ENCODE measurements at places on chromosomes 16 and 17.

DNA sequence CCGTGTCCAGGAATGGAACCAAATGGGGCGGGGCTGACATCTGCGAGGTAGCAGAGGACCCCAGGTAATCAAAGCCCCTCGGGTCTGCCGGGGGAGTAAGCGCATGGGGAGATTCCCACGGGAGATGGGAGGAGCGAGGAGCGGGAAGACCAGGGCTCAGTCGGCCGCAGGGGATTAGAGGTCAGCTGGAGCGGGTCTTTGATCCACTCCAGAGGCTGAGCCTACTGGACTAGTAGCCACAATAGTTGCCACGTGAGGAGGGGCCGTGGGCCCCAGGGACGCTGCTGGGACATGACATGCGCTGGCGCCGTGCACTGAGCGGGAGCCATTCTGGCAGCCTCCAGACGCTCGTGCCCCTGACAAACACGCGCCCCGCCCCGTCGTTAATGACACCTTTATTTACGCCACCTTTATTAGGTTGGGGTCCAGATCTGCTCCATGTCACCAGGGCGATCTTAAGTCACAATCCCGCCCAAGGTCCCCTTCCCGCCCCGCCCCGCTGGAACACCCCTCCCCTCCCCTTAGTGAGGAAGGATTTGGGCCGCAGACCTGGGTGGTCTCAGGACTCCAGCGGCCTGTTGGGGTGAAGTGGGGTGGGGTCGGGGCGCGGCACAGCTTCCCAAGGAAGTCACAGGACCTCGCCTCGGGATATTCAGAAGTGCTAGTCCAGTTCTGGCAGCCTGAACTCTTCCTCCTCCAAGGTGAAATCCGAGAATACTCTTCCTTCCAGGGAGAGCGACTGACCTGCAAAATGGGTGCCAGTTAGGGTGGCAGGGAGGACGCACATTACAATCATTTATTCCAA is 15.0 kb downstream of the PPY start:
- DNase-seq: no peak

DNA sequence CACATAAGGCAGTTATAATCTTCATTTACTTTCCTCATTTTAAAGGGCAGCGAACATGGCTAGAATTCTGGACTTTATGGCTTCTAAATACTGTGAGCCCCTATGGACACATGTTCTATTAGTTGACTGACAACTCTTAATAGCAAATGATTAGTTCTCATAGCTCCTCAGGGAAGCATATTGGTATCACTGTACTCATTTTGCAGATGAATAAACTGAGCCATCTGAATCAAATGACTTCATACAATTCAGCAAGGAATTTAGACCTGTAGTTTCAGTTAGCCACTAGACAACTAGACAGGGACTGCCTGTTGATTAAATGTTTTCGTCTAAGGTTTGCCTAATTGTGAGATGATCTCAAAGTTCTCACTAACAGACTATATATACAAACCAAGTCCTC is 9.7 kb downstream of the TOB1 start:
- DNase-seq: no peak

DNA sequence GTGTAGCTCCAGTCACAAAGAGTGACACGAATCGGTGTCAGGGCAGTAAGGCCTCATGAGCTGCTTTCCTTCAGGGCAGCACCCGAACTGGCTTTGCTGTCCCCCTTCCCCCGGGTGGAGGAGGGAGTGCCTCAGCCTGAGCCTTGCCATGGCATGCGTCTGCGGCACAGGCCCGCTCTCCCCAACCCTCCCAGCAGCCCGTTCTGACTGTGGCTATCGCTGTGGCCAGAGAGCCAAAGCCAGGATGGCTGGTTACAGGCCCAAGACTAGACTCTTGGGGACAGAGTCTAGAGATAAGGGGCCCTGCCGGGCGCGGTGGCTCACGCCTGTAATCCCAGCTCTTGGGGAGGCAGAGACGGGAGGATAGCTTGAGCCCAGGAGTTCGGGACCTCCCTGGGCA is 25.9 kb downstream of the CLUH start:
- DNase-seq: peak; percentile 1

DNA sequence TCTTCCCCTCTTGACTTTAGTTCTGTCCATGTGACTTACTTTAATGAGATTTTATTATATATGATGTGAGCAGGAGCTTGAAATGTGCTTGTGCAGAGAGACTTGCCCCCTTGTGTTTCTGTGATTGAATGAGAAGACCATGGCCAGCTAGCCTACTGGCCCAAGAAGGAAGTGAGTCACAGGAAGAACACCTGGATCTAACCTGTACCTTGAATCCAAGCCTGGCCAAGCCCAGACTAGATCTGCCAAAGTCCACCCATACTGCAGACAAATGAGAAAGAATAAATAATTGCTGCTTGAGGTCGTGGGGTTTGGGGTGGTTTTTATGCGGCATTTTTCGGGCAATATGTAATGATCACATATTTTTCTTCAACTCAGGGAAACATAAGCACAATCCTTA is 9.6 kb downstream of the ABCA10 start:
- no peak for DNase-seq

- DNase-seq: no peak
These were observed 216.4 kb downstream of the GSG1L start for GRCh38 chr16:27847030-27847550.

DNA sequence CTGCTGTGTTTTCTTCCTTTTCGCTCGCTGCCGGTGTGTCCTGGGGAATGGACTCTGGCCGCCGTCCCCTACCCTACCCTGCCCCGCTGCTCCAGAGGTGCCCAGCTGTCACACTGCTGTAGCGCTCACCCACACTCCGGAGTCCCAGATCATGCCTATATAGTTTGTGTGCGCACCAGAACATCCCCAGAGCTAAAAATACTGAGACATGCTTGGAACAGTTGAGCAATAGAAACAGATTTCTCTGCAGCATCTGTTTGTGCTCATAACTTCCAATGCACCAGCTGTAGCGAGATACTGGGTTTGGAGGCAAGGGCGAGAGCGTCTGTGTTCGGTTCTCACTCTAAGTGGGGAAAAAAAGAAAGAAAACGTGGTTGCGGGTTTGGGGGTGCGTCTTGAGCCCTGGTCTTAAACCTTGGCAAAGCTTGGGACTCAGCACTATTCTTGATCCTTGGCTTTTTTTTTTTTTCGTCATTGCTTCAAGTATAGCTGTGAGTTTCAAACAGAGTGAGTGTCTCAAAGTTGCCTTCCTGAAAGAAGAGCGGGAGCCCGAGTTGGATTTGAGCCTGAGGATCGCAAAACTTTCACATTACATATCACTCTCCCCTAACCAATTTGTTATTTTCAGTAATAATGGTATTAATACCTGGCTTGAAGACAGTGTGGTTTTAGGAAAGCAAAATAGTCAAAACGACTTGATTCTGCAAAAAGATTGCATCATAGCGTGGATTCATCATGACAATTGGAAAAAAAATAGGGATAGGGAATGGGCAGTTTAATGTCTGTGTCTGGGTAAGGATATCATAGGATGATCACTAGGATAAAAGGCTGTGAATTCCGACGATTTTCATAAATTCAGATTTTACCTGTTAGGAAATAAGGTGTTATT is 621 bp downstream of the KCNJ2 start:
- DNase-seq: no peak

DNA sequence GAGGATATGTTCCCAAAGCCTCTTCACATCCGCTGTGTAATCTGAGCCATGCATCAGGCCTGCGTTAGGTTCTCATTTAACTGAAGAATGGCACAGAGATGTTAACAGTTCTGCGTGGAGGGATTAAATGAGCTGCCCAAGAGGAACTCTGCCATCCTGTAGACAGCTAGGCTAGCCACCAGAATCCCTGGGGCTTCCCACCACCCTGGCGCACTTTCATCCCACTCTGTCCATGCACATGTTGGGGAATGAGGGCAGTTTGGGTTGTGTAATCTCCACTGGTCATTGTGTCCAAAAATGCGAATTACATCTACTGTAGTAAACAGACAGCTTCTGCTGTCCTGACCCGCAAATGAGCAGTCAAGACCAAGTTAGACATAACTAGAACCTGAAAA is 1.0 kb upstream of the GLG1 start:
- no peak for DNase-seq

DNA sequence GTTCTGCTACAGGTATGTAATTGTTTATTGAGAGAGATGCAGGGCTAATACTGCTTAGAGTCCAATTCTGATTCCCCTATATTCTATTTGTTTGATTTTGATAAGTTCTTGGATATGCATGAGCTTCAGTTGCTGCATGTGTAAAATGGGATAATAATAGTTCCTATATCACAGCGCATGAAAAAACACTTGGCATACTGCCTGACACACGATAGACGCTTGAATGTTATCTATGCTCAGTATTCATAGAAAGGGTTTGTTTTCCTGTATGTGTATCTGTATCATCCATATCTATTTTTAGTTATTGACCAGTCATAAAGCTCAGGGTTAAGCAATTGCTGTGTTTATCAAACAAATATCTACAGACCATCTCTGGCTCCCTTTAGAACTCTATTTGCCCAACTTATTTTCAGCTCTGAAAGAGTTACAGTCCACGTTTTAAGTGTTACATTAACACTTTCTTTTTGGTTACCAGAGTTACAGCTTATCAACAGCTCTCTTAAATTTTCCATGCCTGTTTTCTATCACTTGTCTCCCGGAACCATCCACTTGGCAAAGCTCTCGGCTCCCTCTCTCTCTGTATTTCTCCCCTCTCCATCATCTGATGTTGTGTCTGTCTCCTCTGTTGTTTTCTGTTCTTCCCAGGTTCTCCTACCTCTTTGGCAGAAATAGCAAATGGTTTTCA is 334.8 kb downstream of the CBLN1 start:
- no peak for DNase-seq

DNA sequence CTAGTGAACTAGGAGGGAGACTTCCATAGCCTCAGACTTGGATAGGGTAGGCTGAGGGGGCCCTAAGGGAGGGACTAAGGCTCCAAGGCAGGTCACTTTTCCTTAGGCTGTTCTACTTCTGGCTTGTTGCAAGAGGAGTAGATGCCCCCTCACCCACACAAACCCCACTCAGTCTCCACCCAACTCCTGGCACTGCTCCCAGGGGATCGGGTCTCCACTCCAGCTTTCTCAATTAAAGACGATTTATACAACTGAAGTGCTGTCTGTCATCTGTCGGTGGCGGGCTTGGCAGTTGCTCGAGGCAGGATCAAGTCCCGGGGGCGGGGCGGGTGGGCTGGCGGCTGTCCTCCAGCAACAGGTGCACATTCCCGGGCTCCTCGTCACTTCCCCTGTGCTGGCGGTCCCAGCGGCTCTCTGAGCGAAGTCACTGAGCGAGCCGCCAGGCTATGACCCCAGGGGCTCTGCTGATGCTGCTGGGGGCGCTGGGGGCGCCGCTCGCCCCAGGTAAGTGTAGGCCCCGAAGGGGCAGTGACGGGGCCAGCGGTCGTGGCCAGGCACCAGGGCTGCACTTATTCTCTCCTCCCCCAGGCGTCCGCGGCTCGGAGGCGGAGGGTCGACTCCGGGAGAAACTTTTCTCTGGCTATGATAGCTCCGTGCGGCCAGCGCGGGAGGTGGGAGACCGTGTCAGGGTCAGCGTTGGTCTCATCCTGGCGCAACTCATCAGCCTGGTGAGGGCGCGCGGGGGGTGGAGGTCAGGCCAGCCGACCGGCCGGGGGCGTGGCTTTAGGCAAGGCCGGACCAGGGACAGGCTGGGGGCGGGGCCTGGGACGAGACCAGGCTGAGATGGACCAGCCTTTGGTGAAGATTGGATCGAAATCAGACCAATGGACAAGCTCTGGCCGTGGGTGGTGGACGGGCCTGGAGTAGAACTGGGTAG is at the start of gene CHRNB1:
Gene CHRNB1 (plus strand): TSS at position 380 of the 937 bp plus-strand sequence. CDS start 67 bp downstream, at position 447.
- peak; percentile 90 for DNase-seq

GRCh38 chr16:89246383-89246902 is 28.9 kb downstream of the ZNF778 start:
- no peak for DNase-seq

GRCh38 chr17:44972953-44973352 is 4.8 kb upstream of the C1QL1 start:
- DNase-seq: no peak

DNA sequence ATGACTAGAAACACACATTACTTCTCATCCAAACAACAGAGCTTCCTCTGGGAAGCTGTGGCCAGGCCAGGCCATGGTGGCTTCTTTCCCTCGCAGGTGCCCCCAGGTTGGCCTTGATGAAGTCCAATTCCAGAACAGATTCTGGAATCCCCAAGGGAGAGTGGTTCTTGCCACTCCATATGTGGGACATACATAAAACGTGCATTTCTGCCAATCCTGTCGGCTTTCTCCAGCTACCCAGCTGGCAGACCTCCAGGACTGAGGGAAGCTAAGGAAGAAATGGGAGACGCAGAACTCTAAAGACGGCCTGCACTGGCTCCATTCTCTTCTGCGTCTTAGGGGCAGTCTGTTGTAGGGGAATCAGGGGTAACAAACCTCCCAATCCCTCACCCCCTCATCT is 219.2 kb upstream of the CDH5 start:
- no peak for DNase-seq

DNA sequence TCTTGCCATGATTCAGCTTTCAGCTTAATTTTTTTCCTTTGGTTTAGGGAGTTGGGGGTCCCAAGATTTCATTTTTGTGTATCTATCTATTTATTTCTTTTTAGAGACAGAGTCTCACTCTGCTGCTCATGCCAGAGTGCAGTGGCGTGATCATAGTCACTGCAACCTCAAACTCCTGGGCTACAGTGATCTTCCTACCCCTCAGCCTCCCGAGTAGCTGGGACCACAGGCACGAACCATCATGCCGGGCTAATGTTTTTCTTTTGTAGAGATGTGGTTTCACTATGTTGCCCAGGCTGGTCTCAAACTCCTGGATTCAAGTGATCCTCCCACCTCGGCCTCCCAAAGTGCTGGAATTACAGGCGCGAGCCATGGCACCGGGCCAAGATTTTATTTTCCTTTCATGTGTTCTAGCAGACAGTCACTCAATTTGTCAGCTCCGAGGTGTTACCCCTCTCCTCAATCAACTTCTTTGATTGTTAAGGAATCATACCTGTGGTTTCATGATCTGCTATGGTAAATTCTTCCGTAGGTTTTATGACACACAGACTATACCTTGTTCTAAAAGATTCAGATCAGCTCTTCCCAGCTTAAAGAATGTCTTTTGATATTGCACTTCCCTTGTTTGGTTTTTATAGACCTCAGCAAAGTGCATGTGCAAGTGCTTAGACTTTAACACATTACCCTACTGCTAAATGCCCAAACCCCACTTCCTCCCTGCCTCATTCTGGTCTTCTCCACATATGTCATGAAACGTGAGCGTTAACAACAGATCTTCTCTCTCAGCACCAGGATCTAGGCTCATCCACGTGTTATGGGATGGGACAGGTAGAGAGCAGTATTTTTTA is 13.0 kb downstream of the UNC45B start:
- no peak for DNase-seq

GRCh38 chr16:2914233-2914632 is 2.5 kb downstream of the FLYWCH1 start:
- DNase-seq: no peak

- no peak for DNase-seq
These were observed 192.6 kb downstream of the MYO1D start for GRCh38 chr17:32684087-32684958.

DNA sequence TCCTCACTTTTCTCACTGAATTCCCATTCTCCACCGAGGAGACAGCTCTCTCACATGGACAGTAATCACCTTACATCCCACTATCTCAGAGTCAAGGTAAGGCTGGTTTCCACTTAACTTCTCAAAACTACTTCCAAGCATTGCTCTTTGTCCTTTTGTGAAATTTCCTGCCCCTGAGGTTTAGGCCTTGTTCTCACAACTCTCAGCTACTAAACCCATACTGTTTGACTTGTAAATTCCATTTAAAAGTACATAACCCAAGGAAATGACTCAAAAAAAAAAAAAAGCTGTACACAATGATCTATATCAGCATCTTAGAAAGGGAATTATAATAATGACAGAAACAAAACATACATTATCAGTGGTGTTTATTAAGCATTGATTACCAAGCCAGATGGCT is 8.8 kb downstream of the CDC27 start:
- DNase-seq: no peak

GRCh38 chr16:47519996-47520679 is 59.0 kb downstream of the PHKB start:
- DNase-seq: peak; percentile 44
